Right hindlimb (tissue), 1 donor: ENCODE measurements at places on chromosomes 12 and 14.
A peak's percentile ranks its signal among the peaks of the same experiment; 100 is the strongest.

DNA sequence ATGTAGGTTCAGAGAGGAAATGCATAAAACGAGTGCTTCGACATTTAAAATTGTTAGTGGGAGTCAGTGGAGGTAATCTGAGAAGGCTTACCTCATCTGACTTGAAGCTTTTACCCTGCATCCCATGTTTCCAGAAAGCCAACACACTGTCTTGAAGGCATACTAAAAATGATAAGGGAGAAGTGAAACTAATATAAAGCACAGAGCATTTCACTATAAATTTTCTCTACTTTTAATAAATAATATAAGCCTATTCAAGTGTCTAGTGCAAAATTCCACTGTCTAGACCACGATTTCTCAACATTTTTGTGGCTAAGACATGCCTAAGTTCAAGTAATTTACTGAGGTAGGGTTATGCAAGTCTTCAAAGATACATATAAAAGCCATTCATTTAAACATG, 29.1 kb upstream of the CDKL1 start:
- no peak for DNase-seq

DNA sequence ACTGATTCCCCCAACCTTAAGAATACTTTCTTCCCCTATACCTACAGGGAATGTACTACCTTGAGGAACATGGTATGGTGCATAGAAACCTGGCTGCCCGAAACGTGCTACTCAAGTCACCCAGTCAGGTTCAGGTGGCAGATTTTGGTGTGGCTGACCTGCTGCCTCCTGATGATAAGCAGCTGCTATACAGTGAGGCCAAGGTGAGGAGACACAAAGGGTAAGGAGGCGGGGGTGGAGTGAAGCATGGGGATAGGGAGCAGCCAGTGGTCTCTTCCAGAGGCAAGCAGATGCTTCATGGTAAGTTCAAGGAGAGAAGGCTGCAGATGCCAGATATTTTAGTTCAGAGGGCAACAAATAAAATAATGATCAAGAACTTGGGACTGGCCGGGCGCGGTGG, 6.6 kb upstream of the PA2G4 start:
- no peak for DNase-seq

DNA sequence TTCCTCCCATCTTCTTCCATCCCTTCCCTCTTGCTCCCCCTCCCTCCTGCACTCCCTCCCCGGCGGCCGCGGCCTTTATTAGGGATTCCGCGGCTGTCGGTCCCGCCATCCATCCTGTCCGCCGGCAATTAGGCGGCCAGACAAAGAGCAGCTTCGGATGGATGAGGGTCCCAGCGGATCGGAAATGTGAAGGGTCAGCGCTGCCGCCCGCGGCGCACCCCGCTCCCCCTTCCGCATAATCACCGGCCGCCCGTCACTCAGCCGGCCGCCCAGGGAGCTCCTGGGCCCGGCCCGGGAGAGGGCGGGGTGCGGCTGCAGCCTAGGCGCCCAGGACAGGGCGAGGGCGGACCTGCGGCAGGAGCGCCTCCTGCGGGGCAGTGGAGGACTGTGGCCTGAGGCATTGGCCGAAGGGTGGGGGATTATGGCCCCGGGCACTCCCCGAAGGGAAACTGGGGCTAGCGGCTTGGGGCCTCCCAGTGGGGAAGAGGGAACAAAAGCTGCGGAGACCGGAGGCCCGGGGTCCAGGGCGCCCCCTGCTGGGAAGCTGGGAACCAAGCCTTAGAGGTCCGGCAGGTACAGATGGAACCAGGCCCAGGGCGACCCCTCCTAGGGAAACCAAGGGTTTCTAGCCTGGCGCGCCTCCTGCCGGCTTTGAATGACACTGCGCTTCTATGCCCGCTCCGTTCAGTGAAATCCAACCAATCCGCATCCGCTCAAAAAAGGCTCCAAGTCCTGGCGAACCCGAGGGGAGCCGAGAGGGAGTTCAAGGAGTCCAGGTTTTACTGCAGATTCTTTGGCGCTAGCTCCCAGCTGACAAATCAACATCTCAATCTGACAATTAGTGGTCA, 4.4 kb upstream of the DNAJC22 start:
- DNase-seq: peak; percentile 77

DNA sequence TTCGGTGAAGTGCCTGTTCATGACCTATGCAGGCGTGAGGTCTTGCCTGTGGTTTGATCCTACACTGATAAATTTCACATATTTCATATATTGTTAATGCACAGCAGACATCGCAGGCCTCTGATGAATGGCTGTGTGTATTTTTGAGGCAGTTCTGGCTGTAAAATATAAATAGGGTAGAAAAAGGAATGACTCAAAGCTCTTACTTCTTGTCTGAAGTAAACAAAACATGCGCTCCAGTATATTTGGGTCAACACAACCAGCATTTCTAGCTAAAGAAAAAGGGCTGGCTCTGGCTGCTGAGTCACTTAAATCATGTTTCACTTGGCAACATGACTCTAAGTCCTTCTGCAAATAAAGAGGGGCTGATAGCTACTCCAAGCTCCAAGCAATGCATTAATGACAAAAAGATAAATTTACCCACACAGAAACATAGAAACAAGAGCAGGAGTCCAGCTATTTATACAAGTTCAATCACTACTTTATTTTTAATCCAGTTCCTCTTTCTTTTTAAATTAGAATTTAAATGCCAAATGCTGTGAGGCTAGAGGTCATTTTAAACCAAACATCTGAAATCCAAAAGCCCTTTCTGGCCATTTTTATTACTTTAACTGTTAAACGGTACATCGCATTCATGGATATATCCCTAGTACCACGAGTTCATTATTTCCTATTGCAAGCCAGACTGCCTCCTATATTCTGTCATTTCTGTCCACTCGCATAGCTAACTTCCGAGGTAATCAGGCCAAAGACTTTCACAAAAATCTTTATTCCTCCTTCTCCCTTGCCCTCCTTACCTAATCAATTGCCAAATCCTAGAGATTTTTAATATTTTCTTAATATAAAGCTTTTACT, 54.3 kb upstream of the TMCC3 start:
- DNase-seq: peak; percentile 32

DNA sequence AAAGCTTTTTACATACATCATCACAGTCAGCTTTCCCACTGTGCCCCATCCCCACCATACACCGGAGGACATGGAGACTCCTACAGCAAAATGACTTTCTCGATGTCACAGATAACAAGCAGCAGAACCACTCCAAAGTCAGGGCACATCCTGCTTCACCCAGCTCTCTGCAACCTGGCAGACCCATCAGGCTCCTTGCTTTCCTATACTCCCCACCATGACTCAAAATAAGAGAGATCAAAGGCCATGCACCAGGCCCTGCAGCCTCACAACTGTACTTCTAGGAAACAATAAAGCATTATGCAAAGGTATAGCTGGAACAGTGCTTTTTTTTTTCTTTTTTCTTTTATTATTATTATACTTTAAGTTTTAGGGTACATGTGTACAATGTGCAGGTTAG, 187.4 kb downstream of the DPF3 start:
- DNase-seq: no peak

DNA sequence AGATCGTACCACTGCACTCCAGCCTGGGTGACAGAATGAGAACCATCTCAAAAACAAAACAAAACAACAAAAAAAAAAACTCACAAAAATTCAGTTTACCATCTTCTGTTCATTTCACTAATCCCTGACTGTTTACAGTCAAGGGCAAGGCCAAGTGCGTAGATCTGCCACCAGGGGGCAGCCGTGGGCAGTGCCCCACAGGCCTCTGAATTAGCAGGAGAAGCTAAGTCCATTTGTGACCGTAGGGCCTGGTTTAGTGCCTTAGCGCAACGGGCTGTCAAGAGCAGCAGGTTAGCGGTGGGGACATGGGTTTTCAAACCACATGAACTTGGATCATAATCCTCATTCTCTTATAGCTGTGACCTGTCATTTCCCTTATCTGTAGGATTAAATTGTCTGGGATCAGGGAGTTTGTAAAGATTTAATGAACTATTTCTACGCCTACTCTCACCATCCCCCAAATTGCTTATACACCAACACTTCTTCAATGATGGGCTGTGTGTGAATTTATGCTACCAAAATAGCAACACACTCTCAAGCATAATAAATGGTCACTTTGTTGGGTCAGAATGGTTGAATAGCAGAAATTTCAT, 49.0 kb downstream of the KCTD10 start:
- peak; percentile 81 for DNase-seq

DNA sequence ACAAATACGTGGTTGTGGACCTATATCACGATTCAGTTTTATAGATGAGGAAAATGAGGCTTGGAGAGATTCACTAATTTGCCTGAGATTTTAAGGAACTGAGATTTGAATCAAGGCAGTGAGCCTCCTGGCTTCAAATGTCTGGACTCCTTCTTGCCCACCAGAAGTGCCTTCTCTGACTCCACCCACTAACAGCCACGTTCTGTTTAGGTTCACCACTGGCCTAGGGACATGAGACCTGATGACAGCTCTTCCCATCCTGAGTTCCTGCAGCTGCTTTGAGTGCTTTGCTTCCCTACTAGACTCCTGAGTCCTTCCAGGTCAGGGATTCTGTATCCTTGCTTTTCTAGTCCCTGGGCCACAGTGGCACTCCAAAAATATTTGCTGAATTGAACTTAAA, 57.1 kb downstream of the PLBD1 start:
- no peak for DNase-seq

DNA sequence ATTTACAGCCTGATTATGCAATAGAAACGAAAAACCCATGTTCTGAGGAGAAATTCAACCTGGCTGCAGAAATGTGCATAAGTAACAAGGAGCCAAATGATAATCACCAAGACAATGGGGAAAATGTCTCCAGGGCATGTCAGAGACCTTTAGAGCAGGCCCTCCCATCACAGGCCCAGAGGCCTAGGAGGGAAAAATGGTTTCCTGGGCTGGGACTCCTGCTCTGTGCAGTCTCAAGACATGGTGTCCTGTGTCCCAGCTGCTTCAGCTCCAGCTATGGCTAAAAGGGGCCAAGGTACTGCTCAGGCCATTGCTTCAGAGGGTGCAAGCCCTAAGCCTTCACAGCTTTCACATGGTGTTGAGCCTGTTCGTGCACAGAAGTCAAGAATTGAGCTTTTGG, 156.0 kb downstream of the SLC35F4 start:
- DNase-seq: no peak

GRCh38 chr12:70971001-70971794, 50.7 kb upstream of the PTPRR start:
- no peak for DNase-seq

DNA sequence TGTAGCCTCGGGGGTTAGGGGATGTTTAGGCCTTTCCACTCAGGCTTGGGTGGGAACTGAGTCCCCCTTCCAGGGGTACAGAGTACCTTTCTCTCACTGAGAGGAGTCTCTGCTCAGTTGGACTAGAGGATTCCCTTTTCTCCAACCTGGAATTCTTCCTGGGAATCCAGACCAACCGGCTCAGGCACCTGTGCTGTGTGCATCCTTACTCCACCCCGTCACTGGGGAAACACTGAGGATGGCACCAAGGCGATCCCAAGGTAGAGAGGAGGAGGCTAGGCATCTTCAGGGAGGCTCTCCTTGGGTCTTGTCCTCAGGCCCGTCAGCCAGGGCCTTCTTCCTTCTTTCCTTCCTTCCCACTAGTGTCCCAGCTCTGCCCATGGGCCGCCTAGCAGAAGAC, 871 bp upstream of the TGM1 start:
- DNase-seq: no peak

DNA sequence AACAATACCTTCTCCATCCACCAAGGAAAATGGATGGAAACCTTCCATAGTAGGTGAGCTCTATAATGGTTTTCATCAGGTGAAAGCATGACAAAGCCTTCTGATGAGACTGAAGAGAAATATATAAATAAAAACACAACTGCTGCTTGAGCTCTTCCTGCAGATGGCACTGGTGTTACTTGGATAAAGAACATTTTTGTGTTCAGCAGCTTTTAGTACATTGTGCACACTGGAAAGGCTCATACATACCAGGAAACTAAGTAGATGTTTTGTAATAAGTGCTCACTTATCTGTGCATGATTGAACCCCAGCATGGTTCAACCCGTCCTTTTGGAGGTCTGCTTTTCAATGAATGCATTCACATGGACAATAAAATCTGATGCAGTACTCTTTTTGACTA, 357.3 kb upstream of the MIS18BP1 start:
- no peak for DNase-seq

GRCh38 chr14:32977913-32978312, 39.2 kb downstream of the NPAS3 start:
- DNase-seq: no peak

DNA sequence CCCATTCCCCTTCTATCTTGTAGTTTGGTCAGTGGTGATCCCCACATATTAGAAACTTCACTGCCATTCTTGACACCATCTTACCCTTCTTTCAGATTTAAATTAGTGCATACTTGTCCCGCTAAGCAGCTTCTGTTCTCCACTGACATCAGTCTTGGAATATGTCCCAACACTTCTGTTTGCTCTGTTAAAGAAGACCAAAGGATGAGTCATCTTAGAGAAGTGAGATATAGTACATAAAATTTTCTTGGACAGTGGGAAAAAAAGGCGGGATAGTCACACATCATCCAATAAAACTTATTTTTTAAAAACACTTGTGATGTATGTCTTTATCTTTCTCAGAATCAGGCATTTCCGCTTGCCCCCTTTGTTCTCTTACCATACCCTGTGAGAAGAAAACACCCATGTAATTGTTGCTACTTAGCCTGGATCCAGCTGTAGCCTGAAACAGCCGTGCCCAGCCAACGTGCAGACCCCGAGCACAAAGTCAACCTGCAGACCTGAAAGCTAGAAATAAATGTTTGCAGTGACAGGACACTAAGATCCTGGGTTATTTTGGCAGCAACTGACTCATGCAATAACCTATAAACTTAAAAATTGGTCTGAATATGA, 100.1 kb upstream of the PDE3A start:
- no peak for DNase-seq

DNA sequence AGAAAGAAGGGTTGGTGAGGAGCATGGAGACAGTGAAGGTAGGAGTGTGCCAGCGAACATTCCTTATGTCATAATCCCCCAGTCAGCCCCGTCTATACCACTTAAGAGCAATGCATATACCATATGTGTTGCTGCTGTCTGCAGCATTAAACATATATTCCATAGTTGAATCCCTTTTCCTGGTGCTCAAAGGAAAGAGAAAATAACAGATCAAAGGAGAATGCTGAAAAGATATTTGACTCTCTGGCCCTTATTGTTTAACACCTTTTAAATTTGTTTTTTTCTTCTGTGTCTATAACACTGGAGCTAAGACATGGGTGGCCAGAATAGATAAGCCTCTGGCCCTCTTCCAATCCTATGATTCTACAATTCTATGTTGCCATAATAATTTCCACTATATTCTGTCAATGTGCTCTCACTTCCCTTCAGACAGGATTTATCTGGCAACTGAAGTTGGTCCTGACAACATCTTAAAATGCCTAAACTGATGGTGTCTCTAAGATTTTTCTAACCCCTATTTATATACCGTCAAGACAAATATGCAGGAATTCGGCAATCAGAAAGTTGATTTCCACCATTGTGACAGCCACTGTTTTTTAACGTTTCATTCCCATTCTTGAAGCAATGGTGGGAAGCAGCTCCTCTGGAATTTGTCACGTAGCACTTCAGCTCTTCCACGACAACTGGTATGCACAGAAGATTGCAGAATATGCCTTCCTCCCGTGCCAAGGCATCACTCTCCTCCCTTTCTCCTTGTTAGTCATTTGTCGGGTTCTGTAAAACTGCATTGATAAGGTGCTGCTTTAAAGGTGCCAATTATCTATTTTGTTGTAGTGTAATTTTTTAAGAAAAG, 204.7 kb downstream of the BCAT1 start:
- DNase-seq: no peak
